ENCODE measurements at places on chromosomes 7 and 10.

DNA sequence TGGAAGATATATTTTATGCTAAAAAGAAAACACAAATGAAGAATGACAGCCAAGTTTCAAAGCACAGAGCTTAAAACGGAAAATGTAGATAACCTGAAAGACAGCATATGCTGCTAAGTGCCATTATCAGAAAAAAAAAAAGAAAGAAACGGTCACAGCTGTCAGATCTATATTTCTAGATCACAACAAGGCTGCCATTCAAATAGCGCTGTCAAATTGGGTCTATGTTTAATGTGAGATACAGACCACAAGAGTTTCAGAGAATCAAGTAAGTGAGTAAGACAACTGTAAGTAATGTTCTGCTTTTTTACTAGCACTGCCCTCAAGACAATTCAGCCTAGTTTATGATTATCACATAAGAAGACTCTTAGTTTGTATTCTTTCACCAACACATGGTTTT is 66.1 kb upstream of the RNF148 start:
- DNase-seq = no peak

GRCh38 chr7:154767142-154767541 is 235.8 kb downstream of the PAXIP1 start:
- no peak for DNase-seq

DNA sequence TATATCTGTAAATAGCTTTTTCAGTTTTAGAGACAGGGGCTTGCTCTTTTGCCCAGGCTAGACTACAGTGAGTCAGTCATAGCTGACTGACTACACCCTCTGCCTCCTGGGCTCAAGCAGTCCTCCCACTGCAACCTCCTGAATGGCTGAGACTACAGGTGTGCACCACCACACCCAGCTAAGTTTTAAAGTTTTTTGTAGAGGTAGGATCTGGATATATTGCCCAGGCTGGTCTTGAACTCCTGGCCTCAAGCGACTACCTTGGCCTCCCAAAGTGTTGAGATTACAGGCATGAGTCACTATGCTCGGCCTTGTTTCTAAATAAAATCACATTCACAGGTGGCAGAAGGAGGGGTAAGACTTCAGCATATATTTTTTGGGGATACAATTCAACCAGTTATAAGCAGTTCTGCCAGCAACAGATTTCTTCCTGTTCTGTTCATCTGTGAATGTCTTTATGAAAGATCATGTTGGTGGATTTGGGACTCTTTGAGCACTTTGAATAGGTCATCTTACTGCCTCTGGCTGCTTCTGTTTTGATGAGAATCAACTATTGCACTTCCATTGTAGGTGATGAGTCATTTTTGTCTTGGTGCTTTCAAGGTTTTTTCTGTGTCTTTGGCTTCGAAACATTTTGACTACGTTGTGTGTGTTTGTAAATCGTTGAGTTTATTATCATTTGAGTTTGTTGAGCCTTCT is 15.7 kb downstream of the RBM33 start:
- DNase-seq = no peak

GRCh38 chr7:157916946-157917640 is 580.3 kb downstream of the DNAJB6 start:
- DNase-seq = no peak

DNA sequence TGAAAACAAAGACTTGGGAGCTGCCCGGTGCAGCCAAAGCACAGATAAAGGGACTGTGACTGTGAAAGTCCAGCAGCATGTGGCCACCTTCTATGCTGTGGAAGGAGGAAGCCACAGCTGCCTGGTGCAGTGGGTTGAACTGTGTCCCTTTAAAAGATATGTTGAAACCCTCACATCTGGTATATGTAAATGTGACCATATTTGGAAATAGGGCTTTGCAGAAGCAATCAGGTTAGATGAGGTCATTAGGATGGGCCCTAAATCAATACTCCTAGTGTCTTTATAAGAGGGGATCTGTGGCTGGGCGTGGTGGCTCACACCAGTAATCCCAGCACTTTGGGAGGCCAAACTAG is 136.9 kb downstream of the GLI3 start:
- no peak for DNase-seq

GRCh38 chr7:149692557-149692982 is 80.8 kb downstream of the ZNF467 start:
- no peak for DNase-seq

- DNase-seq = no peak
Measured at GRCh38 chr7:40918701-40919271, 784.0 kb downstream of the SUGCT start.

- no peak for DNase-seq
Measured at GRCh38 chr10:25157650-25158049, 17.2 kb upstream of the GPR158 start.

DNA sequence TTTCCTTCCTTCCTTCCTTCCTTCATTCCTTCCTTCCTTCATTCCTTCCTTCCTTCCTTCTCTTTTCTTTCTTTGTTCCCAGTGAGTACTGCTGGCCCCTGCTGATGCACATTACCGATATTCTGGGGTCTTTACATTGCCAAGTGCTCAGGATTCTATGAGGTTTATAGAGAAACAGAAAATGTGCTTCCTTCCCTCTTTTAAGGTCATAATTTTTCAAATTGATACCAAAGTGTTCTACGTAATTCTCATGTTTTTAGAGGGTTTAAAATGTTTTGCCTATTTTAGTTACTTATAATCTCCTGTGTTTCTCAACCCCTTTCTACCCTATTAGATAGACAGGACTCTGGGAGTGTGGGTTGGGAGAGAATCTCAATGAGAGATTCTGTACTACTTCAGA is 291.2 kb downstream of the HDAC9 start:
- no peak for DNase-seq

DNA sequence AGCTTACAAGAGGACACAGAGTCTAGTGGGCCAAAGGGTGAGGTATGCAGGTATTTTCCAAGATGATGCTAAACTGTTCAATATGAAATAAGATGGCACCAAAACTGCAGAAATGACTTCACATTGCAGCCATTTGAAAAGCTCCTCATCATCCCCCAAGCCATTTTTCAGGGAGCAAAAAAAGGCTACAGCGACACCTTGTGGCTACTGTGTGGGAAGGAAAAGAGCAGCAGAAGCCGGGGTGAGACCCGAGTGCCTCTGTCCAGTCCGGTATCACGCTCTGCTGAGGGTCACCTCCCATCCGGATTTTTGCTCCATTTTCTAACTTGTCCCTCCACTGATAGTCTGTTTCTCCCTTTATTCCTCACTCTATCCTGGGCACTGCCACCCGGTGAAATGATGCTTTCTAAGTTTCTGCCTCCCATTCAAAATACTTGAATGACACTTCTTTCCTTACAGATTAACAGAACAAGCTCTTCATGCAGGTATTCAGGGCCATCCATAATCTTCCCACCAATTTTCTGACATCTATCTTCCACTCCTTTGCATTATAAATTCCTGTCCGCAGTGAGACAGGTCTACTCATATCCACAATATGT is 220.2 kb downstream of the DGKI start:
- DNase-seq = no peak

DNA sequence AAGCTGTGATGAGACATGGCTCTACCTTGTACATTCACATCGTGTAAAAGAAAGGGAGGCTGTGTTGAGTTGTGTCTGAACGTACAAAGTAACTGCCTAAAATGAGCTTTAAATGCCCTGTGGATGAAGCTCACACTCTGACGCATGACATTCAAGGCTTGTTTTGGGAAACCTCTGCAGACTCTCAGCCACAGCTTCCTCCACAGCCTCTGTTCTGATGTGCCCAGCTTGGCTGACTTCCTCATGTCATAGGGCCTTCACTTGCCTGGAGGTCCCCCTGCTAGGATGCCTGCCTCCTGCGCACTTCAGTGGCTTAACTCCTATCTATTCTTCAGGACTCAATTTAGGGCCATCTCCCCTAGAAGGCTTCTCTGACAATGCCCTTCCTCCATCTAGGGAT is 230.0 kb upstream of the HABP2 start:
- no peak for DNase-seq

DNA sequence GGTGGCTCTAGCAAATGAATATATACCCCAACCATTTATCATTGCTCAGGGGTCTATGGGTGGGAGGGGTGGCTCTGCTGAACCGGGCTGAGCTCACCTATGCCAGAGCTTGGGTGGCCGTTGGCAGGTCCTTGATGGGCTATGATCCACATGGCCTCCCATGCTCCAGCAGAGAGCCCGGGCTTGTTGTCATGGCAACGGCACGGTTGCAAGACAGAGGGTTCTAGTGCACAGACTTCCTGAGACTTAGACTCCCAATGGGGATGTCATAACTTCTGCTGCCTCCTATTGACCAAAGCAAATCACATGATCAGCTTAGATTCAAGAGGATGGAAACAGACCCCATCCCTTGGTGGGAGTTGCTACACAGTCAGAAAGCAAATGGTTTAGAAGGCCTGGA is 36.4 kb upstream of the CARD11 start:
- no peak for DNase-seq

- no peak for DNase-seq
Measured at GRCh38 chr7:68862736-68863135, 735.5 kb upstream of the AUTS2 start.

DNA sequence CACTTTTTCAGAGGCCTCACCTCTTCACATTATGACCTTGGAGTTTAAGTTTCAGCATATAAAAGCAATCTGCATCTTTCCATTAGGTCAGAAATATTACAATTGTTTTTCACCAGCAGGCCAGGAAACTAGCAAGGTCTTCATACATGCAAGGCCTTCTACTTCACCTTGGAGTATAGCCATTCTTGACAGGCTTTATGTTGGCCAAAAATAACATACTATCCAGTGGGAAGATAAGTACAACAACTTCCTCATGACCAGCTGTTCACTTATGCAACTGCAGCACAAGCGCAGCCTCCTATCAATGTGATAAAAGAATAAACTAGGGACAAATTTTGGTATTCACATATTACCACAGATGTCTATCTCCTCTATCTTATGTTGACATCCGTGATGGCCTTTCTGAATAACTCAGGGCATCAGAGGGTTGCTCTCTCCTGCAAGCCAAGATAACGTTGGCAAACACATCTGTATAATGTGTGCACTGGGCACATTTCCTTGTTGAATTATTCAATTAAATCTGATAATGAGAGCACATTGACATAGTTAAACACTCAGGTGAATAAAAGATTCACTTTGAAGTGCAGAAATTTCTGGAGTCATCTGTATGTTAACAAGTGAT is 239.8 kb downstream of the FZD1 start:
- DNase-seq = no peak

DNA sequence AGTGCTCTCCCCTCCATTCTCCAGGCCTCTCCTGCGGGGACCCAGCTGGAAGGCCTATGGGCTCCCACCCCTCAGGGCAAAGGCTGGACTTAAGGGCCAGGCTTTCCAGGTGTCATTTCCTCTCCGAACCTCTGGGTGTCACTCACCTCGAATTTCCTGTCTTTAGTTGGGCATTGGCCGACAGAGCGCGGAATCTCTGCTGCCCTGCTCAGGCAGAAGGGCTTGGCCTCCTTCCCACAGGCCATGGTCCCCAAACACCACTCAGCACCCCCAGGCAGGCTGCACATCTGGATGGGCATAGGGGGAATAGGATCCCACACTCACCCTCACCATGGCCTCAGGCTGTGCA is 212.9 kb downstream of the CCSER2 start:
- no peak for DNase-seq

DNA sequence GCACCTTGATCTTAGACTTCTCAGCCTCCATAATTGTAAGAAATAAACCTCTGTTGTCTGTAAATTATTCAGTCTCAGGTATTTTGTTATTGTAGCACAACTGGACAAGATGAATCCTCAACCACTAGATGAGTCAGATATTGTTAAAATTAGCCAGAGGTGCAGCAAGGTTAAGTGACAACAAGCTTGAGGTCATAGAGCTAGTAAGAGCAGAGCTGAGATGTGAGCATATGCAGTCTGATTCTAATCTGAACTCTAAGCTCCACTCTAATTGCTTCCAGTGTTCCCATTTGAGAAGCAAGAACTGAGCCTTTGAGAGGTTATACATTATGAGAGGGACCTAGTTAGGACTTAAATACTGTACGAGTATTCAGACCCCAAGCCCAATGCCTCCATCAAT is 93.1 kb downstream of the FZD1 start:
- DNase-seq = no peak

- DNase-seq = no peak
Measured at GRCh38 chr7:156993925-156994235, 16.6 kb downstream of the MNX1 start.

DNA sequence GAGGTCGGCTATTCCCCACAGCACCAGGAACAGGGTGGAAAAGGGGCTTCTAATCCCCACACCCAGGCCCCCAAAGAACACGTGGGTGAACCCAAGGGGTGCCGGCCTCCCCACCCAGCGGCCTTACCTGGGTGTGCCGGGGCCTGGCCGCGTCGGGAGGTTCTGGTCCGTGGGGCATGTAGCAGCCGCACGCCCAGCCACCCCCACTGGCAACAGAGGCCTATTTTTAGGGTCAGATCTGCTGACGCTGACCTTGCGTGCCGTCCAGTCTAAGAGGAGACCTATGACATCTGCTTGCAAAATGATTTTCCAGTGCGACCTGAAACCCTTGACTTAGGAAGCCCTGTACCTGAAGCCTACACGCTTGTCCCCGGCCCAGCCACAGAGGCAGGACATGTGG is 38.0 kb upstream of the SAMD8 start:
- no peak for DNase-seq

- DNase-seq = no peak
Measured at GRCh38 chr7:50806143-50806542, 23.4 kb upstream of the GRB10 start.

DNA sequence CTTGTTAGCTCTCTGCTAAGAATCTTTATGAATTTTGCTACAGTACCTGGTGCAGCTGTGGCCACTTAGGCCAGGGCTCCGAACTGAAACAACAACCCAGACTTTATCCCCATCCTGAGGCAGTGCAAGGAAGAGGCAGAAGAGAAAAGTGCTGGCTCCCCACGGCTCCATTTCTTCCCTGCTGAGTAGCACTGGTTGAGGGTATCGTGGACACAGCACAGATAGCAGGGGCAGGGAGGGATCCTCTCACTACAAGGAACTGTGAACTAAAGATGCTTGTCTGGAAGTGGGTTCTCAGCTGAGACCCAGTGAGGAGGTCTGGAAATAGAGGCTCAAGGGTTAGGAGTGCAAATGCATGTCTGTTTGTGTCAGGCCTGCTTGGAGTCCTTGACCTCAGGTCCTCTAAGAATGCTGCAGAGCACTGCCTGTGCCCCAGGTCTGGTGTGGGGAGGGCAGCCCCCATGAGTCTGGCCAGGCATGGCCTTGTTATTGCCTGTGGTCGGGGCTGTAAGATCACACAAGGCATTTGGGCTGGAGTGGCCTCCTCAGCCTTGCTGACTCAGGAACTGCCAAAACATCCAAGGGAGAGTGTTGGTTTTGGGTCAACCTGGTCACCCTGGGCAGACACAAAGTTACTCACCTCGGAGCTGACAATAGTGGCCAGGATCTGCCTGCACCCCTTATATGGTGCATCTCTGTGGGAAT is 58.1 kb downstream of the DMBT1 start:
- no peak for DNase-seq

GRCh38 chr7:149669121-149669818 is 104.1 kb downstream of the ZNF467 start:
- no peak for DNase-seq
